ENCODE measurements at places on chromosomes 7 and 10.

DNA sequence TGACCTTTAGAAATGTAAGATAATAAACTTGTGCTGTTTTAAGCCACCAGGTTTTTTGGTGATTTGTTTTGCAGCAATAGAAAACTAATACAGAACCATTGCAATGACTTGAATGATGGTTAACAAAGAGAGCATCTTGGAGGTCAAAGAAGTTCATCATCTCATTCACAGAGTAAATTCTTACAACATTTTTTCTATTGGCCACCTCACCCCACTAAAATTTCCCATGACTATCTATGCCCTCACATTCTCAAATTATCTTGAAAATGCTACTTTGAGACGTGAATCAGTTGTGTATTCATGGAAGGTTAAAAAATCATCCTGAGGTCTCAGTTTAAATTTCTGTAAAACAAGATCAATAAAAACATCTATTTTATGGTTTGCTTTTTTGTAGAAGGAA is 754.2 kb downstream of the SORCS1 start:
- peak; percentile 38 for DNase-seq

GRCh38 chr7:92680442-92680841 is 90.3 kb upstream of the FAM133B start:
- DNase-seq: peak; percentile 50

GRCh38 chr10:44863344-44864047 is 47.6 kb upstream of the TMEM72 start:
- DNase-seq: no peak

DNA sequence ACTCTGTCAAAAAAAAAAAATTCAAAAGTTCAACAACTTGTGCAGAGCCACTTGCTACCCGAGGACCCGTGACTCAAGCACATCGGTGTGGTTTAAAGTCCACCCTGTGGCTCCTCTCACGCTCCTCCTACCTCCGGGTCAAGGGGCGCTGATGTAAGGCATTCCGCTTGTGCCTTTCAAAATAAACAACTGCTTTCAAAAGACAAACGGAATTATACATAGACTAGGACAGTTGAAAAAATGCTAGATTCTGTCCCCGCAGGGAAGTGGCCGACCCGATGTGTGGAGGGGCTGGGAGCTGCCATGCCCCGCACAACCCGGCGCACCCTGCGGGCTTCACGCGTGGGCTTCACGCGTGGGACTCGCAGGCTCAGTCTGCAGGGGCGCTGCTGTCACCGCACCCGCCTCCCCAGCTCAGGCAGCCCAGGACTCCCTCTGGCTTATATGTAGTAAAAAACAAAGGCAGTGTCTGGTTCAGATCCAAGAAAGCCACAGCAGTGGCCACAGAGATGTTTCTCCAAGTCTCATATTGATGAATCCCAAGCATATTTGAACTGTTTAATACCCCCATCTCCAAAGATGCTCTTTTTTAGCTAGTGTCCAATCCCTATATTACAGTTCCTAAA is 239.7 kb upstream of the INHBA start:
- peak; percentile 86 for DNase-seq

DNA sequence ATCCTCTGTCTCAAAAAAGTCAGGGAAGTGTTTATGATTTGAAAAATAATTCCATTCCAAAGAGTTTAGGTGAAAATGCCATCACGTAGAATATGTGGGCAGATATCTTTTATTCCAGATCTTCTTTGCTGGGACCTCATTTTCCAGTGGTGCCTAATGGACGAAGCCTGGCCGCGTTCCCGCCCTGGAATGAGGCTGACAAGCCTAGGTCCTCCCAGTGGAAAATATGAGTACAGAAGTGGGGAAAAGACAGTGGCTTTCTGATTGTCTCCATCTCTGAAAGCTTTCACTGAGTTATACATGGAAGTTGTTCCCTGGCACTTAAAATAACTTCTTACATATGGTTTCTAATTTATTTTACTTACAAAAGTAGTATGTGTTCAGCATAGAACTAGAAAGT is 139.4 kb downstream of the TACC2 start:
- DNase-seq: peak; percentile 46

GRCh38 chr10:62763155-62763554 is 41.4 kb upstream of the ADO start:
- no peak for DNase-seq

DNA sequence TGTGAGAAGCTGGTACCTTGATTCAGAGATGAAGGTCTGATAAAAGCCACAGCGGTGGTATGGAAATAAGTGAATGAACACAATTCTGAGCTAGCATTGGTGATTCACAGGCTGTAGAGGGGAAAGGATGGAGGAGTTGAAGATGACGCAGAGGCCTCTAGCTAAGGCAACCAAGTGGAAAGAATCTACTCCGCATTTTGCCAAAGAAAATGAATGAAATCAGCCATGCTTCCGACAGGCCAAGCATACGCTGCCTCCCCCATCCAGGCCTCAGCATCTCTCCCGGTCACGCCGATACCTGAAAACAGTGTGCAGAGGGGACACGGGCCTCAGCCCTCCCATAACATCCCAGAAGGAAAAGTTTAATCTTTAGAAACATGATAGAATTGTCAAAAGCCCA is 124.3 kb upstream of the UNC5B start:
- DNase-seq: no peak

- DNase-seq: no peak
Observed at GRCh38 chr7:2723138-2723850, 35.3 kb downstream of the AMZ1 start.

DNA sequence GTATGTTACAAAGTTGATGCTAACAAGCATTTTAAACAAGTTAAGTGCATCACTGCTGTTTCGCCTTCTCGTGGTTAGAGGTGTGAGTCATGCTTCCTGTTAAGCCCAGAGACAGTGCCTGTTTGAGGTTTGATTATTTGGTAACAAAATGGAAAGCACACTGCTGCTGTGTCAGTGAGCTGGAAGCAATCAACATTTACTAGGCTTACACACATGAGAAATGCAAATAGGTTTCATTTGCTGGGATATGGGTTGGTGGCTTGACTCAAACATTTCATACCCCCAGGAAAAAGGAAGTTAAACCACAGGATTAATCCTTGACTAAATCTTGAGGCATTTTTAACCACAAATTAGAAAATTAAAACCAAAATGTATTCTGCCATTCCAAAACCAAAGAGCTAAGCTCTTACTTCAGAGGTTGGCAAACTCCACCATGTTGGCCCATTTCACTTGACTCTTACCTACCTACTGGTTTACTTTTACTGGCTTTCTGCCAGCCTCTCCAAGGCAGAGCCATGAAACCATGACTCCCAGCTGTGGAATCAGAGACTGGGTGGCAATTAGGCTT is 139.2 kb downstream of the ETV1 start:
- DNase-seq: peak; percentile 99

GRCh38 chr7:37031571-37032257 is 307.4 kb upstream of the AOAH start:
- peak; percentile 99 for DNase-seq

- no peak for DNase-seq
Observed at GRCh38 chr7:117937049-117937752, 64.0 kb upstream of the CTTNBP2 start.

GRCh38 chr7:130880668-130881067 is 146.7 kb upstream of the KLF14 start:
- peak; percentile 34 for DNase-seq

- peak; percentile 5 for DNase-seq
Observed at GRCh38 chr10:92756201-92757065, 66.7 kb downstream of the HHEX start.

- DNase-seq: peak; percentile 30
Observed at GRCh38 chr10:115826396-115826795, 446.6 kb downstream of the GFRA1 start.

- DNase-seq: no peak
Observed at GRCh38 chr10:32156031-32156495, 99.8 kb upstream of the KIF5B start.

GRCh38 chr7:44098092-44099068 is 5.8 kb upstream of the AEBP1 start:
- no peak for DNase-seq

DNA sequence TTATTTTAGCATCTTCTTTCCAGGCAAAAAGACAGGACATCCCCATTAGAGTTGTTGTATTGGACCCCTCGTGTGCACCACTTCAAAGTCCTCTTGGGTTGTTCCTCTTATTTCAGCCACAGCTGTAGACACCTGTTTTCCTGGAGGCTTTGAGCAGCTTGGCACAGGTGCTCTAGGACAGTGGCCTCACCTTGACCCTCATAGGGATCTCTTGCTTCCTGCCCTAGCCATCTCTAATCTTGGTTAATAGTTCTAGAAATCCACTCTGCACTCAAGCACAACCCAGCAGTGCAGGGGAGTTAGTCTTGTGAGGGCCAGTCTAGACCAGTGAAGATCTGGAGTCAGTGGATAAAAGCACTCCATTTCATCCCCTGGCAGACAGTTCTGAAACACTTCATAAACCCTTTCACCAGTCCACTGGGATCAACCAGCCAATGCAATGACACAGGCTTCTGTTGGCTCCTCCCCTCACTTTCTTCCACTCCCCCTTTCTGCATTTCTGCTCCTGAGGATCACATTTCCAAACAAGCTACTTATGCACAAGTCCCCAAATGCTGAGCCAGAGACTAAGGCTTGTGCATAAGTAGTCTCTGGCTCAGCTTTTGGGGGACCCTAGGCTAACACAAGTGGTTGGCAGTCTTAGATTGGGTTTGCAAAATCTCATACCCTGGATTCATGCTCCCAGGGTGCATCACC is 131.5 kb upstream of the LAMB4 start:
- no peak for DNase-seq

- no peak for DNase-seq
Observed at GRCh38 chr7:44703921-44704320, 44.7 kb upstream of the ZMIZ2 start.

DNA sequence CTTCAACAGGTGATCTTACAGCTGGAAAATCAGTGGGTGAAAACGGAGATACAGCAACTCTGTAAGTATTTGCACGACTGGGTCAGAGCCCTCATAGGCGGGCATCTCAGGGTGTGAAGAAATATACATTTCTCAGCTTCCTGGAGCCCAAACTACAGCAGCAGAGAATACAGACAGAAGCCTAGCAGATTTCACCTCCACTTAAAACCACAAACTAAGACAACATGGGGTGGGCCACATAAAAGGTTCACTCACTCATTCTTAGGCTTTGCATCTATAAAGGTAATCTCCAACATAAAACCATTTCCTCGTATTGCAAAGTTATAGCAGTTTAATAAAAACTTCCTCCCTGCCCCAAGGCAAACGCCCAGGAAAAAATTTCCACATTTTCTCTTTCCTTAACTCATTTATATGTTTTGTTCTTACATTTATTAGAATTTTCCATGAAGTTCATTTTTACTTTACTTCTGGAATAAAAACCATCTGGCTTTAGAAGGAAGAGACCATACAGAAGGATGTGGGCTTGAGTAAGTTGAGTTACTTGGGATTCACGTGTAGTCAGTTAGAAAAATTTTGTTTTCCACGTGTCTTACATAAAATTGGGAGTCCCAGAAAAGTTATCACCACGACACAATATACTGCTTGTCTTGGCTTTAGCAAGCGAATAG is 327.1 kb downstream of the FRMD4A start:
- DNase-seq: no peak

DNA sequence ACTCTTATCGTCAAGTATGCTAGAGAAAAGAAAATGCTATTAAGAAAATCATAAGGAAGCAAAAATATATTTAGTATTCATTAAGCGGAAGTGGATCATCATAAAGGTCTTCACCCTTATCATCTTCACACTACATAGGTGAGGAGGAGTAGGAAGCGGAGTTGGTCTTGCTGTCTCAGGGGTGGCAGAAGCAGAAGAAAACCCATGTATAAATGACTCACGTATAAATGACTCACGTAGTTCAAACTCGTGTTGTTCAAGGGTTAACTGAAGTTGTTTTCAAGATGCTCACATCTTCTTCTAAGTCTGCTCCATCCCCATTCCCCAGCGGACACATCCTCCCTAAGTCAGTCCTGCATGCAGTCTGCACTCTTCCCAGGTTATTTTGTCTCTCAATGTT is 72.4 kb downstream of the SFMBT2 start:
- no peak for DNase-seq

DNA sequence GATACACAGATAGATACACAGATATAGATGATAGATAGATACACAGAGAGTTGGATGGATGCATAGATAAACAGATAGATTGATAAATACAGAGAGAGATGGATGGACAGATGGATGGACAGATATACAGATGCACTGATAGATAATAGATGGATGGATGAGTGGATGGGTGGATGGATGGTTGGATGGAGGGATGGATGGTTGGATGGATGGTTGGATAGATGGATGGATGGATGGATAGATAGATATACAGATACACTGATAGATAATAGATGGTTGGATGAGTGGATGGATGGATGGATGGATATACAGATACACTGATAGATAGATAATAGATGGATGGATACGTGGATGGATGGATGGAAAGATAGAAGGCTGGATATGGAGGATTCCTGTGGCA is 290.0 kb upstream of the SHH start:
- no peak for DNase-seq
